Kidney tubule cell (primary cell): ENCODE measurements at places on chromosomes 1 and 21.

- DNase-seq = no peak
These were observed 212.6 kb upstream of the L1TD1 start for GRCh38 chr1:61981870-61982660.

DNA sequence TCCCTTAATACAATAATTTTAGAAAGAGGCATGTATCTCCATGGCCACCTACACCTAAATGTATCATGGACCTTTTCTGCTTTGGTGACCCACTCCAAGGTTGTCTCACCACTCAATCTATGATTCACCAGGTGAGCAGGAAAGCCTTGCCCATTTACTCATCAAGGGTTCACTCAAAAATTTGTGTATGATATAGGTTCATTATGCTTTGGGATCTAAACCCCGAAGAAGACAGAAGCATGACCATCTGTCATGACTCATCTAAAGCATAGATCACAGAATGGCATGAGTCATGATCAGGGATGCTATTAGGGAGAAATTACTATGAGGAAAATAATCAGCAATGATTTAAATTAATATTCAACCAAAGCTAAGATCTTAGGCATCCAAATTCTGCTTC is 38.5 kb downstream of the PYHIN1 start:
- DNase-seq = peak; percentile 1

DNA sequence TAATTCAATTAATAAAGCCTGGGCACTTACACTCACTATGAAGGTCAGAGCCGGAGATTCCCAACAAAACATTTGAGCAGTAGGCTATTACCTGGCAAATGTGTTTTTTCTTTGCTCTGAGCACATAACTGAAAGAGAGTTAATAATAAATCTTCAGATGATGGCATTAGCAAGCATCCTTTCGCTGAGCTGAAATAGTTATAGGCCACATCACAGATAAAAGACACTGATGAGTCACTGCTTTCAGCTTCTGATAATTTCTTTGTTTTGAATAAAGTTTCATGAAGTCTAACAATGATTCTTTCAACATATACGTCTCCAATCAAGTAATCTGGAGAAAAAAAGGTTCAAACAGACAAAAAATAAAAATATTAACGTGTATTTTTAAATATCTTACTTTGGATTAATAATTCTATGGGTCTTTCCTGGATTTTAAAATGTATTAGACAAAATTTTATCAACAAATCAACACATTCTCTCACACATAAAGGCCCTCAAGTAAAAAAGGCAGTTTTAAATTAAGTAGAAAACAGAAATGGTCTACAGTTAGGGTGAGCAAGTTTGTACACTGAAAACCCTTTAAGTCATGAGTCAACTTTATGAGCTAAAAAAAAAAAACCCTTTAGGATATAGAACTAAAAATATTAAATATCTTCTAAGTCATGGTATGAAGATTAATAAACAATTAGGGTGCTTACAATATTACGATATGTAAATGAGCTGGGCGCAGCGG is 33.1 kb downstream of the LTN1 start:
- DNase-seq = peak; percentile 87

DNA sequence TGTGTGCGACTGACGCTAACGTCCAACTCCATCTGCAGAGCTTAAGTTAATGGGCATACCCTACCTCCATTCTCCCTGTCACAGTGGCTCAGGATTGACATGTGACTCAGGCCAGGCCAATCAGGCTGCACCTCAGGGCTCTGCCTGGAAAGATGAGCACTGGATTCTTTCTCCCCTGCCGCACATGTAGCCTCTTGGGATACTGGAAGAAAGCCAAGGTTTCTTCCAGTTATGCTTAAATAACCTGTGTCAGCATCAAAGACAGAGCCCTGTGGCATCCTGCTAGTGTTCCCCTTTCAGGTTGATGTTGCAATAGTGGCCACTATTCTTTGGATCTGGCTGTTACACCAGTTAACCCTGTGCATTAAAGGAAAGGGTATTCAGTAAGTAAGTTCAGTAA is 55.0 kb upstream of the SYT6 start:
- DNase-seq = peak; percentile 11

DNA sequence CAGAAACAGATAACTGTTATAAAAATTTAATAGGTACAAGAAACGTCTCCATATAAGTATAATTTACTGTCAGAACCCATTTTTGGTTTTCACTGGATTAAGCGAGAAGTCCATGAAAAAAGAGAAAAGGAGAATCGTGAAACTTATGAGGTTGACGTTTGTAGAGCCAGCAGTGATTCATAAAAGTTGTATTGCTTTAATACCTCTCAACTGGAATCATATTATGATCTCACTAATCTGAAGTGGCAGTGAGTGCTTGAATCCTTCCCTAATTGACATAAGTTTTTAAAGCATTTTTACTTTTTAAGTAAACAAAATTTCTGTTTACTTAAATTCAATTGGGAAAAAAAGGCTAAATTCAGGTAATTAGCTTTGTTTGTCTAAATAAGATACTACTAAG is 315.3 kb downstream of the TPR start:
- no peak for DNase-seq

DNA sequence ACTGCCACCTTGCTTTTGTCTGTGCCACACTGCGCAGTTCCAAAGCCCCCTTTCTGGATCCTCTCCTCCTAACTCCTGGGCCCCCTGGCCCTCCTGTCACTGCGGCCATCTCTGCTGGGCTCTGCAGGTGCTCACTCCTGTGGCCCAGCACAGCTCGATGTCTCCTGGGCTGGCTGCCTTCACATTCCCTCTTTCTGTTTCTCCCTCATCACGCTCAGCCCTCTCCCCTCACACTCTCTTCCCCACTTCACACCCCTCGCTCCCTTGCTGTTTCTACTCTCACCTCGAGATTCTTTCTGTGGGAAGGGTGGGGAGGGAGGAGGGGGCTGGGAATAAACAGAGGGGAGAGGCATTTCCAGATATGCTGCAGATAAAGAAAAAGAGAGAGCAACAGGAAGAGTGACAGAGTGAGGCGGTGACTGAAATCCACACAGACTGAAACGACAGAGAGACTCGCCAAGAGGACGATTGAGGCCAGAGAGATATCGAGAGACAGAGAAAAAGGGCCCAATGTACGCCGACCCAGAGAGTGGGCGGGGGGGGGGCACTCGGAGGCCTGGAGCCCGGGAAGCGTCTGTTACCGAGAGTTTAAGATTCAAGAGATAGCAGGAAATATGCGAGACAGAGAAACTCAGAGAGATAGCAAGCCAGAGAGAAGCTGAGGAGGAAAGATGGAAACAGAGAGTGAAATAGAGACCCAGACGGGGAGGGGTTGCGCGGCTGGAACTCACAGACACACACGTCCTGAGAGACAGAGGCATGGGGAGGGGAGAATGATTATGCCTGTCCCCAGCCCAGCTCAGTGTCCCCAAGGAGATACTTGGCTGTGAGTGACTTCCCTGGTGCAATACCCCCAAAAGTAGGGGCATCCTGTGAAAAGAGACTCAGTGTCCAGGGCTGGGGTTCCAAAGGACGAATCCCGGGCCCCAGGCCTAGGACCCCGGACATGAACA is 666 bp downstream of the CSF3R start:
- no peak for DNase-seq

DNA sequence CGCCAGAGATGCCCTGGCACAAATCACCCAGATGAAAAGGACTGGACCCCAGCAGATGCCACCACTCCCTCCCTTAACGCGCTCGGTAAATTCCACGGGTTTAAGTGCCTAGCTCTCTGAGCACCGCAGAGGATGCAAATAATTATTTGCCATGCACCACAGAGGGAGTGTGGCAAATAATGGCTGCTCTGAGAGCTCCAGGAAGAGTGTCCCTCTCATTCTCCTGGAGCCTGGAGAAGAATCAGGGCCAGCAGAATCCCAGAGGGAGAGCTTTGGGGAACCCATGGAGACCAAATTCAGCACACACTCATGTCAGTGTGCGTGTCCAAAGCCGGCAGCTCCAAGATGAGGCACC is 667 bp downstream of the HHIPL2 start:
- no peak for DNase-seq

DNA sequence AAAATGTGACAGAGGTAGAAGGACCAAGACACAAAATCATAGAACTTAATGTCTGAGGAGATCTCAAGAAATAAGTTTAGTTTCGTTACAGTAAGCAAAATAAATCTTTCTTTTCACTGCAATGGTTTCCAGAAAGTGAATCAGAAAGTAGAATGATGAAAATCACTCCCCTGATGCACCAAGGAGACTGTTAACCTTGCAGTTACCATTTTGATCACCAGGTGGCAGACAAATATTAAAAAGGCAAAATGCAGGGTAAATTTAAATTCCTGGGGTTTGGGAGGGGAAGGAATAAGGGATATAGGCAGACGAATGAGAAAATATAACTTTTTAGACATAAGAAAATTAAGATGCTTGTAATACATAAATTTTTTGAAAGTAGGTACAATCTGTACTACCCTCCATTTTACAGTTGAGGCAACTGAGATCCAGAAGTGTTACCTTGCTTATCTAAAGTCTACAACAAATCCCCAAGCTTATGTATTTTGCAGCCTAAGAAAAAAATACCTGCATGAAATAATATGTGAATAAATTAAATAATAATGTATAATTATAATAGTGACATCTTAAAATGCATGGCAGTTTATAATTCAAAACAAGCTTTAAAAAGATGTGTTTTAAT is 253.2 kb downstream of the CRB1 start:
- peak; percentile 42 for DNase-seq

- DNase-seq = no peak
These were observed 6.0 kb upstream of the NLRP3 start for GRCh38 chr1:247409869-247410544.

DNA sequence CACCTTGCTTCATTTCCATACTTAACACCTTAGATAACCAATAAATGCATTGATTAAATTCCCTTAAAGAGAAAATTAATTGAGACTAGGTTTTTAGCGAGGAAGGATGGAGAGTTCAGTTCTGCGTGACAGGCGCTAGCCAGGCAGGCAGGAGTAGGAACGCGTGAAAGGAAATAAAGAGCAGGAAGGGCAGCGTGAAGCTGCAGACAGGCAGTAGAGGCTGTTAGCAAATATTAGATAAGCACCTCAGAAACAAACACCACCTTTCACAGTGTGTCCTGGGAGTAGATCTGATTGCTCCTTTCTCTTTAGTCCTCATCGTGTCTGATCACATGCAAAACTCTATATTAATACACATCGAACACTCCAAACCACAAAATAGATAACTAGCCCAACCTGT is 282.7 kb upstream of the ADGRL2 start:
- DNase-seq = no peak

DNA sequence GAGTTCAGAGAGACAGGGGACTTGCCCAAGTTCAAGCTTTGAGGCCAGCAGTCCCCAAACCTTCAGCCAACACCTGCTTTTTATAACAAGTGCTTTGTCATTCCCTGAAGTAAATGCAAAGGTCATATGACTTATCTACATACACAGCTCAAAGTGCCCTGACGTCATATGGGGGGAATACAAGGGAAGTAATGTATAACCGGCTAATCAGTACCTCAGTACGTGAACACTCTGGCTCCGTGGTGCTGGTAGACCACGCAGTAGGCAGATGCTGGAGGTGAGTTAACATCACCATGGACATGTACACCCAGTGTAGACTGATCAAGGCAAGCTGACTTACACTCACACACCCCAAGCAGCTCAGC is 60.0 kb downstream of the BACE2 start:
- DNase-seq = peak; percentile 33

DNA sequence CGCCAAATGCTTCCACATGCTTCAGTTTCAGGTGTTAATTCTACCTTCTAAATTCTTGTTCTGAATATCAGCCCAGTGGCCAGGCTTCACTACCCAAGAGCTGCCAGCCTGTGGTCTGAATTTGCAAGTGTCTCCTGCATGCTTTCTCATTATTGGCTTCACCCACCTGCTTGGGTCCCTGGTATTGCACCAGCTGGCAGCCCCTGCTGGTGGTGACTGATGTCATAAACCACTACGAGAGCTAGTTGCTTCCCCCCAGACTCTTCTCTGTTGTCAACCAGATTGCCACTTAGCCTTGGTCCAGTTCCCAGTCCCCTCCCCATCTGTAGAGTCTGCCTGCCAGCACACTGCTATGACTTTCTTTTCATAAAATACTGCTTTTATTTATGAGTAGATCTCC is 197.7 kb upstream of the DUSP10 start:
- no peak for DNase-seq
